Fibroblast of lung (primary cell): ENCODE measurements at places on chromosomes 6 and 20. TPM values are rescaled to one million over a fixed set of nuclear protein-coding genes. Genes with fewer than 3 reads are reported as not detected.

Gene PGC
- total RNA-seq = not detected in 2 replicates

Gene DEFB115
- not detected in 2 replicates for total RNA-seq

Gene TNF
- total RNA-seq = not detected in 2 replicates

GRCh38 chr6:147779624-147780023 is 271.1 kb downstream of the SAMD5 start:
- H3K4me3 ChIP-seq = no peak overlapping the region
- H3K27ac ChIP-seq = no peak overlapping the region
- no peaks in the 10 kb centered on the region for H3K4me1 ChIP-seq
- no peak for DNase-seq
